Neural crest cell (in vitro differentiated cells): ENCODE measurements at places on chromosomes 1 and 21. TPM values are rescaled to one million over a fixed set of nuclear protein-coding genes. Genes with fewer than 3 reads are reported as not detected.
A peak's percentile ranks its signal among the peaks of the same experiment; 100 is the strongest.

Gene TAL1
- total RNA-seq = 0.11 and 0.21 TPM in 2 replicates

Gene RNF115
- 12.5 and 13.4 TPM in 2 replicates for total RNA-seq

Gene UMODL1
- not detected in 2 replicates for total RNA-seq

Gene ANGPTL3
- total RNA-seq = not detected in 2 replicates

Gene PITHD1
- 54.8 and 57.5 TPM in 2 replicates for total RNA-seq

Gene ACOT11
- total RNA-seq = 2.7 and 3.1 TPM in 2 replicates

- no peak for DNase-seq
- H3K4me3 ChIP-seq = peak overlapping the region; percentile 100
- no peaks in the 10 kb centered on the region for H3K36me3 ChIP-seq
Observed at GRCh38 chr21:32278103-32278502, 746 bp downstream of the MIS18A start.

GRCh38 chr1:15337656-15338402 is 71.9 kb upstream of the EFHD2 start:
- no peaks in the 10 kb centered on the region for H3K36me3 ChIP-seq
- peaks cover 5% of the 10 kb centered on the region for H3K27me3 ChIP-seq
- no peak overlapping the region for H3K4me3 ChIP-seq
- no peak overlapping the region for H3K27ac ChIP-seq
- no peak for DNase-seq
- H3K4me1 ChIP-seq = peaks cover 15% of the 10 kb centered on the region

DNA sequence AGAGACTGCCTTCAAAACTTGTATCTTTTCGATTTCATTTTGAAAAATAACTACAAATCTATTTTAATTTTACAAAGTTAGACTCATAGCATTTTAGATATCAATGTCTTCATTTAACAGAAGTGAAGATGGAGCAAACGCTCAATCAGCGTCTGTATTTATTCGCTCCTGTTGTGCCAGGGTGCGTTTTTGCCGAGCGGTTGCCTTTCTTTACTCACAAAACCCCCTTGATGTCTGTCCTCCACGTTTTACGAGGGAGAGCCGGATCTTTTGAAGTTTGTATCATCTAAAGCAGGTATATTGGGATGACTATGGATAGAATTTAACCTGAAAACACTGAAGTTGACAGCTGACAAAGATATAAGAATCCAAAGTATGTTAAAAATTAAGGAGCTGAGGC is 44.6 kb downstream of the MRPL39 start:
- H3K4me3 ChIP-seq = peak overlapping the region; percentile 85
- no peak for DNase-seq
- peaks cover 26% of the 10 kb centered on the region for H3K27me3 ChIP-seq
- peaks cover under 1% of the 10 kb centered on the region for H3K4me1 ChIP-seq
- H3K36me3 ChIP-seq = peaks cover 2% of the 10 kb centered on the region

GRCh38 chr1:90186506-90187322 is 191.8 kb downstream of the ZNF326 start:
- no peak for DNase-seq
- H3K4me3 ChIP-seq = no peak overlapping the region
- no peaks in the 10 kb centered on the region for H3K27me3 ChIP-seq
- H3K4me1 ChIP-seq = peaks cover 18% of the 10 kb centered on the region

DNA sequence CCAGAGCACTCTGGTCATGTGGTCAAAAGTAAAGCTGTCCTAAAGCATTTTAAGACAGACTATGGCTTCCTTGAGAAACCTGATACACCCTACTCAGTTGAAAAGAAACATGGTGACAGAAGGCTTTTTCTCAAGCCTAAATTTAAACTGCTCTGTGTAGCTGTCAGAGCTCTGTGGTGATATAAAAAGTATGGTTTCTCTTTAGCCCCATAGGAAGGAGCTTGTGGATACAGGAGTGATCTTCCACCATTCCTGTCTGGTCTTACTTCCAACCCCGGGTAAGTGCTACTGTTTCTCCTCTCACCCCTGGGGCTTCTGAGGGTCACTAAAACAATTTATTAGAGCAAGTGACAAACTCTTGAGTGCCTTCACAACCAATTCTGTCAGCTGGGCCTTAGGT is 8.5 kb downstream of the TP53BP2 start:
- H3K4me3 ChIP-seq = no peak overlapping the region
- H3K27me3 ChIP-seq = no peaks in the 10 kb centered on the region
- no peak overlapping the region for H3K27ac ChIP-seq
- H3K4me1 ChIP-seq = peaks cover 34% of the 10 kb centered on the region
- H3K36me3 ChIP-seq = no peaks in the 10 kb centered on the region
- no peak for DNase-seq

GRCh38 chr1:26411624-26412074 is 1.0 kb downstream of the LIN28A start:
- peaks cover 19% of the 10 kb centered on the region for H3K36me3 ChIP-seq
- peak overlapping the region; percentile 70 for H3K27ac ChIP-seq
- H3K4me3 ChIP-seq = peak overlapping the region; percentile 98
- H3K27me3 ChIP-seq = peaks cover 17% of the 10 kb centered on the region
- peak; percentile 60 for DNase-seq

GRCh38 chr21:40227096-40227495 is 359.9 kb downstream of the PCP4 start:
- no peaks in the 10 kb centered on the region for H3K27me3 ChIP-seq
- no peak for DNase-seq
- no peaks in the 10 kb centered on the region for H3K4me1 ChIP-seq

DNA sequence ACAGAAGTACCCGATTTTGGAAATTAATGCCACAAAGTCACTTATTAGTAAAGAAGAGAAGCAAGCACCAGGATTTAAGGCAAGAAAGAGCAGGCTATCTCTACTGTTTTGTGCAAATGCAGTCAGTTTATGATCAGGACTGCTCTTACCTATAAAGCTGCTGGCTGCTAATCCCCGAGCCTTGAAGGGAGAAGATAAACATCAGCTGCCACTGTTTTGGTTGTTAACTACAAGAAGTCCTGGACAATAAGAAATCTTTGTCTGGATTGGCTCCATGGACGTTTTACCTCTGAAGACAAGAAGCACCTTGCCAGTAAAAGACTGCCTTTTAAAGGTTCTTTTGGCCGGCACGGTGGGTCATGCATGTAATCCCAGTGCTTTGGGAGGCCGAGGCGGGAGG is 21.4 kb downstream of the FRRS1 start:
- no peaks in the 10 kb centered on the region for H3K27me3 ChIP-seq
- no peak for DNase-seq
- no peak overlapping the region for H3K27ac ChIP-seq

DNA sequence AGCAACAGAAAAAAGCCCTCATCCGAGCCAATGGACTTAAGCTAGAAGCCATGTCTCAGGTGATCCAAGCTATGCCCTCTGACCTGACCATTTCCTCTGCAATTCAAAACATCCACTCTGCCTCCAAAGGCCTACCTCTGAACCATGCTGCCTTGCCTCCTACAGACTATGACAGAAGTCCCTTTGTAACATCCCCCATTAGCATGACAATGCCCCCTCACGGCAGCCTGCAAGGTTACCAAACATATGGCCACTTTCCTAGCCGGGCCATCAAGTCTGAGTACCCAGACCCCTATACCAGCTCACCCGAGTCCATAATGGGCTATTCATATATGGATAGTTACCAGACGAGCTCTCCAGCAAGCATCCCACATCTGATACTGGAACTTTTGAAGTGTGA is 20.7 kb downstream of the NR5A2 start:
- H3K4me3 ChIP-seq = no peak overlapping the region
- H3K27me3 ChIP-seq = peaks cover 57% of the 10 kb centered on the region
- no peak for DNase-seq
- no peaks in the 10 kb centered on the region for H3K36me3 ChIP-seq

GRCh38 chr1:10663678-10664035 is 132.8 kb downstream of the CASZ1 start:
- no peak overlapping the region for H3K27ac ChIP-seq
- peaks cover 14% of the 10 kb centered on the region for H3K4me1 ChIP-seq
- H3K36me3 ChIP-seq = no peaks in the 10 kb centered on the region
- no peaks in the 10 kb centered on the region for H3K27me3 ChIP-seq
- peak; percentile 62 for DNase-seq
- H3K4me3 ChIP-seq = no peak overlapping the region

DNA sequence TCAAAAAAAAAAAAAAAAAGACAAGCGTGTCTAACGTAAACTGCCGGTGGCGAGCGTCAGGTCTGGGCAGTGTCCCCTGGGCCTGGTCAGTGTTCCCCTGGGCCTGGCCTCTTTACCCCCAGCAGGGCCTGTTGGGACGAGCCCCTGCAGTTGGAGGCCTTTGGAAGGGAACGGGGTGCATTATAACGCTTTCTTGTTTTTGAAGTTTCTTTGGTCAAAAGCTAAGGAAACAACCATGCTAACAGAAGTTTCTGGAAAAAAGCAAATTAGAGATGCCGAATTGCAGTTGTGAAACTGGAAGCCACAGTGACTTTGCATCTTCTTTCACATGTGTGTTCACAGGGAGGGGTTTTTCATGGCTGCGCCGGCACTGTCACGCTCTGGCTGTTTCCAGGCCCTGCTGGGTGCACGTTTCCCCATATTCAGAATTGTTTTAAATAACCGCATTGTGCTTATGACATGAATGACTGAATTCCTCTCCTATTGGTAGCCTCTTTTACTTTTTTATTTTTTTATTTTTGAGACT is 16.0 kb downstream of the RRP1 start:
- H3K4me1 ChIP-seq = no peaks in the 10 kb centered on the region
- H3K36me3 ChIP-seq = no peaks in the 10 kb centered on the region
- DNase-seq = no peak
- no peak overlapping the region for H3K4me3 ChIP-seq
- no peaks in the 10 kb centered on the region for H3K27me3 ChIP-seq
- no peak overlapping the region for H3K27ac ChIP-seq

DNA sequence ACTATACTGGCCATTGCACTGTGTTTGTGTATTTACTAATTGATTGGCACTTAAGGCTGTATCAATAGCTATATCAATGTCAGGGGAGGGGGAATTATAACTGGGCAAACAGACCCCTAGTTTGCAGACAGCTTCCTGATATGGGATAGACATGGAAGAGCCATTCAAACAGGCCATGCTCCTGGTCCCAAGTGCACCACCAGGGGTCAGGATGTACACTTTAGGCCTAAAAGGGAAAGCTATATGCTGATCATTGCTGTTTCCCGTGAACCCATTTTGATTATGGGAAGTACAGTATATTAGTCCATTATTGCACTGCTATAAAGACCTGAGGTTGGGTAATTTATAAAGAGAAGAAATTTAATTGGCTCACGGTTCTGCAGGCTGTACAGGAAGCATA is 124.9 kb upstream of the BACE2 start:
- no peak overlapping the region for H3K4me3 ChIP-seq
- DNase-seq = no peak
- no peak overlapping the region for H3K27ac ChIP-seq
- H3K36me3 ChIP-seq = peaks cover 2% of the 10 kb centered on the region
- H3K4me1 ChIP-seq = peaks cover 28% of the 10 kb centered on the region

DNA sequence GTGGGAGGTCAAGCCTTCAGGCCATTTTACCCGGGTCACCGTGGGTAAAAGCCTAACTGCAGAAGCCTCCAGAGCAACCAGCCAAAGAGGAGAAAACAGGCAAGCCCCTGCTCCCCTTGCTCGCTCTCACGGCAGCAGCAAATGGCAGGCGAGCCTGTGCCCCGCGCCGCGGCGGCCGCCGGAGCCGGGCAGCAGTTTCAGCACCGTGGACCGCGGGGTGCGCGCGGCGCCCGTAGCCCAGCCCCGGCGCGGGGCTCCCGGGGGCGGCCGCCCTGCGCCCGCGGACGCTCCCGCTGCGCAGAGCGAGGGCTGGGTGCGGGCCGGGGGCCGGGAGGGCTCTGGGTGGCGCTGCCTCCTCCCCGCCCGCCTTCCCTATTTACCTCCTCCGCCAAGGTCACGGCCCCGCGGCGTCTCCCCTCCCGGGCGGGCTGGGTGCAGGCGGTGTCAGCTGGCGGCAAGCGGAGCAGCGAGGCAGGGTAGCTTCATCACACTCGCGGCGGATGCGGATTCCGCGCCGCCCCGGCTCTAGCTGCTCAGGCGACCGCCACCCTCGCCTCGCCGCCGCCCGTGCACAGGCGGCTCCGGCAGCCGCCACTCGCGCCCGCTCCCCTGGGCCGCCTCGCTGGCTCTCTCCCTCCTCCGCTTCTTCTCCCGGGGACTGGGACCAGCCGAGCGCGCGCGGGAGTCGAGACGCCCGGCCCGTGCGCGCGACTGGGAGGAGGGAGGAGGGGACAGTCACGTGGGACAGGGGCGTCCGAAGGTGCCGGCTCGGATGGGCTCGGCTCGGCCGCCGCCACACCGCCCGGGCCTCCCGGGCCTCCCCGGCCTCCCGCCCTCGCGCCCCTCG is at the start of gene RGS7:
Gene RGS7, minus strand, starts transcription at position 687 of the 847 bp plus-strand sequence.
- H3K27ac ChIP-seq = no peak within 1 kb of the TSS
- DNase-seq = peak; percentile 57
- H3K4me3 ChIP-seq = peak within 1 kb of the TSS; percentile 91
- H3K27me3 ChIP-seq = peaks cover 78% of the 10 kb centered on the region
- H3K4me1 ChIP-seq = peaks cover 7% of the 10 kb centered on the region

DNA sequence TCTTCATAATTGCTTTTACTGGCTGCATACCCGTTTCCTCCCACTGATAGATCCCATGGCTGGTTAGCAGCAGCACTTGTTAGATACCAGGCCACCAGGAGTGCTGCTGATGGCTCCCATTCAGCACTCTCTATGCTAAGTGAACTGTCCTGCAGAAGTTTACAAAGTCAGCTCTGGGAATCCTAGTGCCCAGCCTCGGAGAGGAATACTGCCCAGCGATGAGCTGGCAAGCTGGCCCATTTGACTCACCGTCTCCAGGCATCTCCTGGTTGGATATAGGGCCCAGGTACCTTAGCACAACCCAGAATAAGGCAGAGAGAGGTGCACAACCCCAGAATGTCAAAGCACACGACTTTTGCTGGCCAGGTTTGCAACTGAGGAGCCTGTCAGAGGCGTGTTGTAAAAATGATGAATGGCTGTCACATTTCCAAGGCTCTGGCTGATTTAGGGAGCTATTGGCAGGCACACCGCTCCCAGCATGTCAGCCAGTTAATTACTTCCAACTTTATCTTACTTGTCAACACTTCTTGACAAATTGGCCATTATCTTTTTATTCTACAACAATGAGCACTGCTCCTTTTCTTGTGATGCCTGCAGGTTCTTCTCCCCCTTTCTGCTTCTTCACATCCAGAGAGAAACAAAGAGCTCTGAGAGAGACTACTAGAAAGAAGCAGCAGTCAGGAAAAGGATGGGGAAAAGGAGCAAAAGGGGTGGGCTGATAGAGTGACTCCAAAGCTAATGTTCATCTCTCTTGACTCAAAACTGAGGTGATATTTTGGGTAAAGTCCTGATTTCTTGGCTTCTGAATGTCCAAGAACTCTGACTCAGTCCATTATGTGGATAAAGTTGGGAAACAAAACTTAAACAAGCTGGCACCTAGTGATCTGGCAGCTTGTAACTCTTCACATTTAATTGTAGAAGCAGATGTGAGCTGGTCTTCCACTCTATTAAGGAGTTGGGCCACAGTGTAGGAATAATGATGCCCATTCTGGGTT is 10.8 kb upstream of the ANGPTL7 start:
- no peak overlapping the region for H3K4me3 ChIP-seq
- no peak overlapping the region for H3K27ac ChIP-seq
- no peaks in the 10 kb centered on the region for H3K27me3 ChIP-seq
